Stimulated activated CD4-positive, alpha-beta T cell treated with anti-CD3 and anti-CD28 coated beads, Interleukin-2, amount 100 ng/mL, for 48 hours (primary cell): ENCODE measurements at places on chromosomes 12 and 14.

- no peak for DNase-seq
Measured at GRCh38 chr14:92563359-92563758, 49.8 kb downstream of the RIN3 start.

- no peak for DNase-seq
Measured at GRCh38 chr14:36845356-36846012, 183.8 kb downstream of the PAX9 start.

GRCh38 chr12:26633591-26634210 lies 199.3 kb downstream of the ITPR2 start:
- no peak for DNase-seq

DNA sequence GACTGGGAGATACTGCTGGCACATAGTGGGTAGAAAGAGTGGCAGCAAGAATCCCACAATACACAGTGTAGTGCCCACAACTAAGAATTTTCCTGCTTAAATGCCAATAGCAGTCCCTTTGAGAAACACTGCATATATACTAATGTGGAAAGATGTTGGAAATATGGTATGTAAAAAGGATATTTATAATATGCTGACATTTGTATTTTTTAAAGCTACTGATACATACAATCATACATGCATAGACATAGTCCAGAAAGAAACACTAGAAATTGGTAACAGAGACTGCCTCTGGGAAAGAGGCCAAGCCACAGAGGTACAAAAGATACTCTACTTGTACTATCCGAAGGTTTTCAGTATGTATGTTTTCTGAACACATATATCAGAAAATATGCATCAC lies 30.3 kb downstream of the TRIP11 start:
- no peak for DNase-seq

- no peak for DNase-seq
Measured at GRCh38 chr14:99035268-99035667, 236.7 kb downstream of the BCL11B start.

DNA sequence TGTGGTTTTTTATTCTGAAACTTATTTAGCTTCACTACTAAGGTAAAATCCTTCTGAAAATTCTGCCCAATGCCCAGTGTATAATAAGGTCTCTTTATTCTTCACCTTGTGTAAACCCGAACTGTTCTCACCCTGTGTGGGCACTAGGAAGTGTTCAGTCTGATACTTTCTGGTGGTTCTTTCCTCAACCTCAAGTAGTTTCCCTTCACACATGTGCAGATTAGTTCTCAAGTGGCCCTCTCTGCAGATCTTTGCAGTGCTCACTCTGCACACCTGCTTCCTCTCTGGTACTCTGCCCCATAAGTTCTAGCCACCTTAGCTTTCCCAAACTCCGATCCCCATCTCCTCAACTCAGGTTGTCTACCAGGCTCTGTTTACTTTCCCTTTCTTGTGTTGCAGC lies 61.6 kb downstream of the RAD51B start:
- DNase-seq: no peak

- no peak for DNase-seq
Measured at GRCh38 chr14:25150401-25150800, 100.5 kb upstream of the STXBP6 start.

DNA sequence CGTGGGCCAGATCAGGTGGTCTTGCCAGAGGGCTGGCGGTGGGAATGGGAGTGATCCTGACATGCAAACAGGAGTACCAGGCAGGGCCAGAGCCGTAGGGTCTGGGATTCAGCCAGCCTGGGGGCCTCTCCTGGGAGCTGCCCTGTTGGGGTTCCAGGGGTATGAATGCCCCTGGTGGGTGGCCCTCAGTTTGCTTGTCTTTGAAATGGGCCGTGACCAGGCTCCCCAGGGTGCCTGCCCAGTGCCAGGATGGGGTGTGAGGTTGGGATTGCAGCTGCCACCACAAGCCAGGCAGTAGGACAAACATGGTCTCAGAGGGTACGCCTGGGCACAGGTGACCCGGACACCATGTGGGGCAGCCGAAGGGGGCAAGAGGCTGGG lies 168.8 kb downstream of the KIF26A start:
- DNase-seq: no peak

DNA sequence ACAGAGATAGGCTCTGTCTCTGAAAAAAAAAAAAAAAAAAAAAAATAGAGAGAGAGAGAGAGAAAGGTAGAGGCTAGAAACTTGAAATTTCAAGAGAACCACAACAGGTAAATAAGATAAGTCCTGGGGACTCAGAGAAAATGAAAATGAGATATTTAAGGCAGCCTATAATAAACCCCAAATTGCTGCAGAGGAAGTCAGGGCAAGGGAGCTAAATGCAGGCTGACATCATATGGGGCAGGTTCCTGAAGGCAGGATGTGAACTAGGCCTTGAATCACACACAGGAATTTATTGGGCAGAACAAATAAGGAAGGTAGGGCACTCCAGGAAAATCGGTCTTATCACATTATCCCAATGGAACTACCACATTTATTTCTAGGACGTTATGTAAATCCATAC lies 54.9 kb upstream of the NUDT4 start:
- DNase-seq: no peak

DNA sequence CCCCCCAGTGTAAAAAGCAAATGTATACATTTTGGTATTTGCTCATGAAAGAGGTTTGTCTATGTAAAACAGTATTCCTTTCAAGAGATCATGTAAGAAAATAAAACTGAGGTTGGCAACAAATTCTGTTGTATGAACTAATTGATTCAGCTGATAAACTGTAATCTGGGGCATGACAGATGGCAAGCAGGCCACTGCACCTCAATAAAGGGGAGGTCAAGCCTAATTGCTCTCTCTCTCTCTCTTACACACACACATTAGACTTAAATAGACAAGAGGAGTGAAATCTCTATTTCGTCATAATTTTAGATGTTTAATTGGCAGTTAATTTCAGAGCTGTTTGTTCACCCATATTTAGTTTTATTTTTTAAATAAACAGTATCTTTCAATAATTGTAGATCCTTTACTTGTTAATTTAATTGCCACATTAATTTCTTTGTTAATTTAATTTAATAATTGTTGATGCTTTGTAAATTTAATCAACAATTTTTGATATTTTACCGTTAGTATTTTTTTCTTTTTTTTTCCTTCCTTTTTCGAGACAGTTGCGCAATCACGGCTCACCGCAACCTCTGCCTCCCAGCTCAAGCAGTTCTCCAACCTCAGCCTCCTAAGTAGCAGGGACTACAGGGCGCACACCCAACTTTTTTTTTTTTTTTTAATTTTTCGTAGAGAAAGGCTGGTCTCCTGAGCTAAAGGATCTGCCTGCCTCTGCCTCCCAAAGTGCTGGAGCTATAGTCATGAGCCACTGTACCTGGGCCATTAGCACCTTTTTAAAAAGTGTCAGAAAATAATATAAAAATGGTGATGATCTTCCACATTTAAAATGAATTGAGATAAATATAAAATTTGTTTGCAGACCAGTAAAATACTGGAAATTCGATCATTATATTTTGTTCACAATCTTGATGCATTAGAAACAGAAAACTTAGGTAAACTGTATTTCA lies 577.7 kb downstream of the SLC16A7 start:
- DNase-seq: no peak

DNA sequence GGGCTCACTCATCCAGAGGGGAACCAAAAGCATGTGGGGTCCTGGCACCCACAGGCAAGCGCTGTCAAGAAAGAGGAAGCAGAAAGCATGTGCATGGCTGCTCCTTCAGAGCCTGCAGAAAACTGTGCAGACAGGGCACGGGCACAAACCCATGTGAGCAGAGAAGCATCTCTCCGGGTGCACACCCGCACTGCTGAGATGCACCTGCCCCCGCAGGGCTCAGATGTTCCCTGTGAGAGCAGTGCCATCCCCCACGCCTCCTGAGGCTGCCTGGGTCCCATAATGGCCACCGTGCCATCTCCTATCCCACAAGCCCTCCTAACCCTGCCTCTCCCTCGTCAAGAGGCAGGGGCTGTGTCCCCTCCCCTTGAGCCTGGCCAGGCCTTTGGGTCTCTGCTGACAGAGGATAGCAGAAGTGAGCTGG lies 32.3 kb upstream of the INF2 start:
- DNase-seq: no peak

DNA sequence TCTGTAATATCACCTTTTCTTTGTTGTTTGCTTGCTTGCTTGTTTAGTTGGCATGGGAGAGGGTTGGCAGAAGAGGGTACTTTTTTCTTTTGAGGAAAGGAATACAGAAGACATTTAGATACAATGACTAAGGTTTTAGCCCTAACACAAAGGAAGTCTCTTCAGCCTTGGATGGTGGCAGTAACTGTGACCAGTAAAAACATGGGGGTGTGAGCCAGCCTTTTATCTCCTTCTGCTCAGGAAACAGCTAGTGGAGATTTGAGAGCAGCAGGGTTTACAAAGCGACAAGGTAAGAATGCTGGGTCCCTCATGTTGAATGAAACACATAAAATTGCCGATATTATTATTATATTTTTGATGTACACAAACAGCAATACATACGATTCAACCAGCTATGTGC lies 40.4 kb downstream of the SLC8A3 start:
- DNase-seq: no peak

DNA sequence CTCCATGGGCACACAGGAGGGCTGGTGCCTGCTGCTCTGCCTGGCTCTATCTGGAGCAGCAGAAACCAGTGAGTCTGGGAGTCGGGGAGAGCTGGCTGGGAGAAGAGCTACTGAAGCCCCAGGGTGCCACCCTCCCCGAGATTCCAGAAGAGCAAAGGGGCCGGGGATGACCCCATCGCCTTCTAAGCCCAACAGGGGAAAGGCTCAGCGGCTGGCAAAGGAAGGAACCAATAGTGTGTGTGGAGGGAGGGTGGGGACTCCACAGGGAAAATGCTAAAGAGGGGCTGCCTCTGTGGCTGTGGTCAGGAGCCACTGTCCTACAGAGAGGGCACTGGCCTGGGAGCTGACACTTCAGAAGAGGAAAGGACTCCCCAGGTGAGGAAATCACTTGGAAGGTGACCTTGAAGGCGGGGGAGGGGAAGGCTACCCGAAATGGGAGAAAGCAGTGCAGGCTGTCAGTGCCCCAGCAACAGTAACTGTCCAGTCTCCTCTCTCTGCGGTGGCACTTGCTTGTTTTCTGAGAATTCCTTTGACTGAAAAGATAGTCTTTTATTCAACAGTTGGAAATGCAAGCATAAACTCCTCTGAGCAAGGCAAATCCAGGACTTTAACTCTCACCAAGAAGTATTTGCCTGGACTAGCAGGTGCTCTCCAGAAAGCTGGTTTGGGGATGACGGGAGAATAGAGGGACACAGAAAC lies 552 bp downstream of the TAPBPL start:
- no peak for DNase-seq

- DNase-seq: no peak
Measured at GRCh38 chr14:103928011-103928890, at the start of gene TDRD9. Gene TDRD9 (plus strand): TSS chr14:103928456. CDS start chr14:103928510, 54 bp downstream.

DNA sequence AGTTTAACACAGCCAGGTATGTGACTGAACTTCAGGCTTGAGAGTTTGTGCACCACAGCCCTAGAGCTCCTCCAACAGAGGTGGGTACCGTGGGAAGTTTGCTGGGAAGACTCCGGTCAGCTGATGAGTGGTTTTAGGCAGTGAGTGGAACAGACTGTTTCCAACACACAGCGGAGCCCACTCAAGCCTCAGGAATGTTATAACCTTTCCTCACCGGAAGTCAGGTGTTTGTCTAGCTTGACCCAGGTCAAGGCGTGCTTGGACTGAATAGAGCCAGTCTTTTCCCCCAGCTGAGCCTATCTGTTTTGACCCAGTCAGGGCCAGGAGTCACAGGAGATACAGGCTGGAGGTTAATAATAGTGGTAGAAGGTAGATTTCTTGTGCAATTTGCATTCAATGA lies 138.4 kb upstream of the PARP11 start:
- DNase-seq: no peak
